Activated T-cell treated with anti-CD3 and anti-CD28 coated beads, Interleukin-2, amount 50 U/mL, for 1 hour (primary cell): ENCODE measurements at places on chromosomes 1 and 21.

DNA sequence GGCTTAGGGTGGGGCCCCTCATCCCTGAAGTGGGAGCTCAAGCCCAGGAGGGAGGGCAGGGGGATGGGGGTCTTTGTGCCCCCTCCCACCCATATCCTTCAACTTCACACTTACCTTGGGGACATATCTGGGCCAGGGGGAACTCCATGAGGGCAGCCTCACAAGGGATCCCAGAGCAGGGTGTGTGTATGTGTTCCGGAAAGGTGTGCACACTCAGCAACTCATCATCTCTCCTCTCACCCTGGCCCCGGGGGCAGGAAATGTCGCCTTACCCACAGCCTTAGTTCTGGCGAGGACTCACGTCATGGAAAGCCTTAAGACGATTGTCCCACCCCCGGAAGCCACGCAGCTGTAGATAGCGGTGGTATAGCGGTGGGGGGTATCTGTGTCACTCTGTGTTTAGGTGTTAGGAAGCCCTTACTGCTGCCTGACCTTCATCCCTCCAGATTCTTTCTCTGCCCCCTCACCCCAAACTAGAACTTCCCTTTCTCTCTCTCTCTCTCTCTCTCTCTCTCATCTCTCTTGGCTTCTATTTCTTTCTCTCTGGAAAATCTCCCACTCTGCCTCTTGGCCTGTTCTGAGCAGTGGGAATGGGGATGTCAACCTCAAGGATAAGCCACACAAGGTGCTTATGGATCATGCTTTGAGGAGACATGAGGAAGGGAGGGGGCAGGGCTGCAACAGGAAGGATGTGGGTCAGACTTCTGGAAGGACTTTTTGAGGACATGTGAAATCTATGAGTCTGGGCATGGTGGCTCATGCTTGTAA lies at the start of gene SH2D2A:
Gene SH2D2A, minus strand, starts transcription at position 288 of the 768 bp plus-strand sequence. Its CDS starts 140 bp downstream, at position 148.
- peak; percentile 90 for DNase-seq

GRCh38 chr1:3327389-3327702 lies 127.1 kb upstream of the ARHGEF16 start:
- DNase-seq: no peak

DNA sequence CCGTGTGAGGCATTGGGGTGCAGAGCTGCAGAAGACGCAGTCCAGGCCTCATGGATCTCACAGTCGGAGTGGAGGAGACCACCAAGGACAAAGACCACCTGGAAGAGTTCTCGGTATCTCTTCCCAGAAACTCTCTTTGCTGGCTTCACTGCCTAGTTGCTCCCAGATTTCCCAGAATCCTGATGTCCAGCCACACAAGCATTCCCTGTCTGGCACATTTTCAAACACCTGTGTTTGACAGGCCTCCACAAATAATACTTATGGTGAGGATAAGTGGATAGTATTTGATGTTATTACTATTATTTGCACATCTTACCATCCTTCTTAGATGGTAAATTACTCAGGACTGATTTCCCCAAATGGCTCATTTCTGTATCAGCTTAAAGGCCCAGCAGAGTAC lies 27.7 kb upstream of the KANK4 start:
- DNase-seq: no peak

DNA sequence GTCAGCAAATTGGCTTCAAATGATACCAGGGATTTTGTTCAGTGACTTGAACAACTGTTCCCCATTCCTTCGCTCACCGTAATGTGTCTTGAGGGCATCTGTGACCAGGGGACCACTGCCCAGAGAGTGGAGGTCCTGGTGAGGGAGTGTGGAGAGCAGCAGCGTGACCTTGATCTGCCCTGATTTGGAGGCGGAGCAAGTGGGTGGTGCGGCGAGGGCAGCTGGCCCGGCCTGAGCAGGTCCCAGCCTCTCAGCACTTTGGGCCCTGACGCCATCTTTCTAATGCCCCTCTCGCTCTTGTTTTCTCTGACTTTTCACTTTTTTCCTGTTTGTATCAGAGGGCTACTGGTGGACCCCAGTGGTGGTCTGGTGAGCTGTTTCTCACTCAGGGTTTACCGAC lies 31.1 kb downstream of the DIP2A start:
- no peak for DNase-seq

- DNase-seq: no peak
Observed at GRCh38 chr1:32100359-32100758, 7.5 kb upstream of the KPNA6 start.

- no peak for DNase-seq
Observed at GRCh38 chr21:33619726-33620125, 21.8 kb downstream of the CRYZL1 start.

- DNase-seq: no peak
Observed at GRCh38 chr1:27316860-27317259, 5.1 kb upstream of the TMEM222 start.

DNA sequence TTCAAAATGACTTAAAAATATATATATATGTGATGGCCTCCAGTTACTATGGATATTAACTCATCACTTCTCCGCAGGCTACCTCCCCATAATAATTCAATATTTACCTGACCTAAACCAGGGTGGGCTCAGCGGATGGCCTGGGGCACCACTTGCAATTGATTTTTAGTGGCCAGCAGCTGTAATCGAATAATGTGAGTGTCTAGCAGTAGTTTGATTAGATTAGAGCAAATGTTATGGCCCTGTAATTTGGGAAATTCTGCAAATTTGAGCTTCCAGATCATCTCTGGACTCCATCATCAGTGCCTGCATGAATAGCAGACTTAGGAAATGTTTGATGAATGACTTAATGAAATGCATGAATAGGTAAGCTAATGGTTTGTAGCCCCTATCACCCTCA lies 14.7 kb downstream of the SUSD4 start:
- no peak for DNase-seq
